PC-9 (cell line): ENCODE measurements at places on chromosomes 12 and 14. TPM values are rescaled to one million over a fixed set of nuclear protein-coding genes. Genes with fewer than 3 reads are reported as not detected.

SPIC gene
- not detected in 2 replicates for total RNA-seq

HCAR1 gene
- 4.2 and 5.2 TPM in 2 replicates for total RNA-seq

POC1B gene
- 11.5 and 13.6 TPM in 2 replicates for total RNA-seq

TNFRSF1A gene
- total RNA-seq = 144 and 165 TPM in 2 replicates

ZFHX2 gene
- 3.7 and 5.3 TPM in 2 replicates for total RNA-seq

KRT73 gene
- total RNA-seq = not detected in 2 replicates

MED6 gene
- 46.5 and 58.2 TPM in 2 replicates for total RNA-seq

SMCO2 gene
- 1.9 and 3.7 TPM in 2 replicates for total RNA-seq

RNASE7 gene
- total RNA-seq = not detected in 2 replicates

DNA sequence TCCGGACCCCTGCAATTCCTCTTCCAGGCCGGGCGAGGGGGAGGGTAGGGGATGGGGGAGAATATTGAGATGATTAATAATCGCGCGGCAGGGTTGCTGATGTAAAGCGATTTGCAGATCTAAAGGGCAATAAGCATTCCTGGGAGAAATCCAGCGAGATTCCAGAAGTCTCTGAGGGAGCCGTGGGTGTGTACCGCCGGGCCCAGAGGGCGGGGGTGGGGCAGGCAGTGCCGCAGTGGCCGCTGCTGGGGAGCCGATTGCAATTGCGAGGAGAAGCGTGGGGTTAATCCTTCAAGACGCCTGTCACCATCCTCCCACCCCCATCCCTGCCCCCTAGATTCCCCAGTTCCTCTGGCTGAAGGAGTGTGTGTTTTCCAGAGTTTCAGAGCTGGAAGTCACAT is 16.4 kb downstream of the FOS start:
- no peaks in the 10 kb centered on the region for H3K36me3 ChIP-seq
- no peaks in the 10 kb centered on the region for H3K27me3 ChIP-seq
- peak; percentile 55 for DNase-seq
- H3K27ac ChIP-seq = peak overlapping the region; percentile 67
- H3K4me1 ChIP-seq = peaks cover 48% of the 10 kb centered on the region

- H3K27me3 ChIP-seq = no peaks in the 10 kb centered on the region
- no peaks in the 10 kb centered on the region for H3K36me3 ChIP-seq
- H3K4me3 ChIP-seq = no peak overlapping the region
- H3K27ac ChIP-seq = no peak overlapping the region
- DNase-seq = peak; percentile 60
These were observed 35.1 kb downstream of the NINJ2 start for GRCh38 chr12:627863-628741.

- H3K4me3 ChIP-seq = no peak overlapping the region
- no peaks in the 10 kb centered on the region for H3K4me1 ChIP-seq
- DNase-seq = no peak
- no peak overlapping the region for H3K27ac ChIP-seq
- H3K27me3 ChIP-seq = no peaks in the 10 kb centered on the region
These were observed 6.2 kb upstream of the DYRK4 start for GRCh38 chr12:4555804-4556203.

GRCh38 chr14:73471582-73472184 is 13.3 kb upstream of the NUMB start:
- no peak for DNase-seq
- no peak overlapping the region for H3K27ac ChIP-seq
- no peaks in the 10 kb centered on the region for H3K27me3 ChIP-seq

DNA sequence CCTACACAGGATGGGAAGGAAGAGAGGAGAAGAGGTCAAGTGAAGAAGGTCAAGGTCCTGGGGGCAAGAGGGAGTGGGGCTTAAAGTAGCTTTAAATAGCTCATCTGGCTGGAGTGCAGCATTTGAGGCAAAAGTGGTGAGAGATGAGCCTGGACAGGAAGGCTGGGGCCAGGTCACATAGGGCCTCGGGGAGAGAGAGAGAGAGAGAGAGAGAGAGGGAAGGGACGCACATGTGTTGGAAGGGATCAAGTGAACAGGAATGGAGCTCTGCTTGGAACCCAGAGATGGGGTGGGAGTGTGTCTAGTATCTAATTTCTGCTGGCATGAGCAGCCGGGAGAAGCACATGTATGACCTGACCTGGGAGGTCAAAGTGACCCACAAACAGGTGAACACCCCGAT is 407.5 kb downstream of the MED13L start:
- H3K27ac ChIP-seq = no peak overlapping the region
- DNase-seq = no peak
- H3K4me1 ChIP-seq = peaks cover 35% of the 10 kb centered on the region
- H3K36me3 ChIP-seq = no peaks in the 10 kb centered on the region
- H3K27me3 ChIP-seq = peaks cover 7% of the 10 kb centered on the region; the same call in 1 of the 2 replicates

GRCh38 chr14:92951912-92952471 is 29.0 kb downstream of the CHGA start:
- H3K4me1 ChIP-seq = peaks cover 5% of the 10 kb centered on the region; the same call in 1 of the 2 replicates
- no peak overlapping the region for H3K4me3 ChIP-seq
- no peaks in the 10 kb centered on the region for H3K27me3 ChIP-seq
- no peak overlapping the region for H3K27ac ChIP-seq
- H3K36me3 ChIP-seq = no peaks in the 10 kb centered on the region

DNA sequence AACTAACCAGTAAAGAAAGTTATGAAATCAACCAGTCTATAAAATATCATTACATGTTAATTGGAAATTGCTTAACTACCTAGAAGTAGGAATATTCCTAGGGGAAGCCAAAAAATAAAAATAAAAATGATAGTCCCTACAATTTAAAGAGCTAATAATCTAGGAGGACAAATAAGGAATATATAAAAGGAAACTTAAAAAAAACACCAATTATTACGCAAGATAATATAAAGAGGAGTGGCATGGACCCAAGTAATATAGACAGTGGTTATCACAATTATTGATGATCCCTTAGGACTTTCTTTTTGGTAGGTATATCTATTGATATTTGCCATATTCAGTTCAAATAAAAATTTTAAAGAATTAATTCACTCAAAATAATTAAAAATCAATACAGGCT is 498.7 kb downstream of the SOX5 start:
- no peaks in the 10 kb centered on the region for H3K36me3 ChIP-seq
- no peak overlapping the region for H3K27ac ChIP-seq
- no peaks in the 10 kb centered on the region for H3K4me1 ChIP-seq
- no peak for DNase-seq
- no peak overlapping the region for H3K4me3 ChIP-seq
- H3K27me3 ChIP-seq = no peaks in the 10 kb centered on the region

GRCh38 chr12:24742378-24742777 is 206.5 kb downstream of the BCAT1 start:
- no peaks in the 10 kb centered on the region for H3K36me3 ChIP-seq
- H3K27me3 ChIP-seq = peaks cover 15% of the 10 kb centered on the region
- no peak overlapping the region for H3K27ac ChIP-seq
- no peaks in the 10 kb centered on the region for H3K4me1 ChIP-seq
- H3K4me3 ChIP-seq = no peak overlapping the region
- DNase-seq = no peak

DNA sequence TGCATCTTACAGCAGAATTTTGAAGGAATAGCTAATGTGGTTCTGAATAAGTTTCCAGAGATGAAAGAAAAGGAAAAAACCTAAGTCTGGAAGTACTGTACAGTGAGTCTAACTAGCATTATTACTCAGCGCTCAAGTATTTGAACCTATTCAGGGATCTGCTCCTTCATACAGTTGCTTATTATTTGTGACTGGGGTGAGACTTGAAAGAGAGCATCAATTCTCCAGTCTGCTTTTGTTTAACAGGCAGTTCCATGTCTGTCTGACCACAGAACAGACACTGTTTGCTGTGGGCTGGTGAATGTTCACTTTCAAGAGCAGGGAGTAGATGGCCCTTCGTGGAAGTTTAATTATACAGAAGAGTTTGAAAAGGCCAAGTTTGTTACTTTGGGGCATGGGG is 9.3 kb downstream of the ETV6 start:
- no peaks in the 10 kb centered on the region for H3K27me3 ChIP-seq
- no peak overlapping the region for H3K4me3 ChIP-seq
- peaks cover 19% of the 10 kb centered on the region for H3K4me1 ChIP-seq
- no peak for DNase-seq

DNA sequence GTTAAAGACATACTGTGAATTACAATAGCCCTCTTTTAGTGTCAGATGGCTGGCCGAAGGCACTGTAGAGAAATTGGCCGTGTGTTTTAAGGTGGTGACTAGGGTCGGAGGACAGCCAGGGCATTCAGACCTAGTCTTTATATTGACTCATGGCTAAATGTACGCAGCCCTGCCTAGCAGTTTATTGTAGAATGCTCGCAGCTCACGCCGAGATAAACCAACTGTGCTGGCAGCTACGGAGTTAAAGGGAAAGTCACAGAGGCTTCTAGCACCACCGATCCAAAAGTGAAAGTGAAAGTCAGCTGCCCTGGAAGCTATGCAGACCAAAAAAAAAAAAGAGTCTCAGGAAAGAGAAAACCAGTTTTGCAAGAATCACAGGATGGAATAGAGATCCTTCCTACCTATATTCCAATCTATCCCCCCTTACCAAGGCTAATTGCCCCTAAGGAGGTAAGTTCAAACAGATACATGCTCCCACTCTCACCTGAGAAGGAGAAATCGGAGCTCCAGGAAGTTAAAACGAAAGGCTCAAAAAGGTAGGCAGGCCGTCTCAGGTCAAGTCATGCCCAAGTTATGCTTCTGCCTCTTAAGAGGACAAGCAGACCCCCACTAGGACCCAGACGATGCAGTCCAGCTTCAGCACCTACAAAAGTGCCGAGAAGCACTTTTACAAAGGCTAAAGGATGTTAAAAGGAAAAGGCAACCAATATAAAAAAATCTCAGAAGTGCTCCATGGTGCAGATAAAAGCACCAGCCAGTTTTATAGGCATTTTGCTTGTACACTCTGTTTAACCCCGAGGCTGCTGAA is 24.8 kb downstream of the KLRK1 start:
- peaks cover 30% of the 10 kb centered on the region for H3K4me1 ChIP-seq
- peak overlapping the region; percentile 63 for H3K27ac ChIP-seq
- H3K36me3 ChIP-seq = no peaks in the 10 kb centered on the region

GRCh38 chr12:92042791-92043531 is 102.7 kb downstream of the BTG1 start:
- no peaks in the 10 kb centered on the region for H3K4me1 ChIP-seq
- no peaks in the 10 kb centered on the region for H3K36me3 ChIP-seq
- no peak overlapping the region for H3K27ac ChIP-seq
- no peaks in the 10 kb centered on the region for H3K27me3 ChIP-seq
- H3K4me3 ChIP-seq = no peak overlapping the region
- no peak for DNase-seq

- peak overlapping the region; percentile 82 for H3K4me3 ChIP-seq
- no peaks in the 10 kb centered on the region for H3K27me3 ChIP-seq
- H3K27ac ChIP-seq = no peak overlapping the region
These were observed 502 bp downstream of the MPHOSPH9 start for GRCh38 chr12:123232472-123232806.

GRCh38 chr12:49161092-49161795 is 27.6 kb downstream of the TUBA1A start:
- no peaks in the 10 kb centered on the region for H3K36me3 ChIP-seq
- no peak overlapping the region for H3K27ac ChIP-seq
- no peaks in the 10 kb centered on the region for H3K4me1 ChIP-seq
- no peaks in the 10 kb centered on the region for H3K27me3 ChIP-seq
- no peak for DNase-seq

DNA sequence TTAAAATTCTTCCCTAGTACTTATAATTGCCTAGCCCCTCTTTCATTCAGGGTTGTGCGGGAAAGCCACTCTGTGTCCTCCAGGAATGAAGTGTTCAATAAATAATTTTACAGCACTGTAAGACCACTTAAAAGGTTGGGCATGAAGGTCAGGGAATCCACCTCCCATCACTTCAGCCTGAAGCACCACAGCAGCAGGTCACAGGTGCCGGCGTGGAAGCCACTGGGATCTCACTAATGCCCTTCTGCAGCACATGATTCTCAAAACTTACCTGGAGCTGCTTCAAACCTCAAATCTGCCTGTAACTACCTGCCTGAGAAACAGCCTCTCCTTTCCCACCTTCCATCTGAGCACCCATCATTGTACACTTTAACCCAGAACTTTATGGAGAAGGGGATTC is 159.5 kb downstream of the ANO4 start:
- H3K27me3 ChIP-seq = peaks cover 29% of the 10 kb centered on the region; the same call in 1 of the 2 replicates
- H3K36me3 ChIP-seq = no peaks in the 10 kb centered on the region
- DNase-seq = no peak

GRCh38 chr12:123243671-123244262 is 10.5 kb downstream of the MTRFR start:
- no peak overlapping the region for H3K27ac ChIP-seq
- DNase-seq = no peak
- H3K4me1 ChIP-seq = no peaks in the 10 kb centered on the region
- H3K4me3 ChIP-seq = no peak overlapping the region
- H3K27me3 ChIP-seq = no peaks in the 10 kb centered on the region
- no peaks in the 10 kb centered on the region for H3K36me3 ChIP-seq

DNA sequence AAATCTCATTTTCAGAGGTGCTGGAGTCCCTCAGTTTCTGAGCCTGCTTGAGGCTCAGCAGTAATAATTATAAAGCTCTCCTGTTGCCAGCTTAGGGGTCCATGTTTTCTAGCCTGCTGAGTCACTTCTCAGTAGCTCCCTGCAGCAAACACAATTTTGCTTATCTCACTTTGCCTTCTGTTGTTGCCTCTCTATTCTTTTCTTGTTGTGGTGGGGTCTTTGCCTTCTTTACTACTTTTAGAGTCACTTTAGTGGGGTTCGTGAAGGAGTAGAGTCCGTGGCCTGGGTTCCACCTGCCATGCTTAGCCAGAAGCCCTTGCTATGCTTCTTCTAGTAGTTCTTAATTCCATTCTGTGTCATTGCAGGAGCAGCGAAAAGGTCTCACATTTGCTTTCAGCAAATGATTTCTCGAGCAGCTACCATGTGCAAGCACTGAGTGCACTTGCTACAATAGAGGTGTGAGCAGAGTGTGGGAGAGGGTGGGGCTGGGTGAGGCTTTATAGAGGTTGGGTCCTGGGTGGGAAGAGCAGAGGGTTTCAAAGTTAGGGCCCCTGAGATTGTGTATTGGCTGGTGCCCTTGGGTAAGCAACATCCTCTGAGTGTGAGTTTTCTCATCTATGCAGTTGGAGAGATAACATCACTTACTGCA is 114.3 kb downstream of the ADCK1 start:
- H3K27ac ChIP-seq = no peak overlapping the region
- H3K36me3 ChIP-seq = no peaks in the 10 kb centered on the region
- H3K4me3 ChIP-seq = no peak overlapping the region
- DNase-seq = no peak
- no peaks in the 10 kb centered on the region for H3K4me1 ChIP-seq

GRCh38 chr12:88207921-88208620 is 66.0 kb downstream of the TMTC3 start:
- no peaks in the 10 kb centered on the region for H3K4me1 ChIP-seq
- no peaks in the 10 kb centered on the region for H3K36me3 ChIP-seq
- DNase-seq = no peak
- no peaks in the 10 kb centered on the region for H3K27me3 ChIP-seq
- H3K4me3 ChIP-seq = no peak overlapping the region

- H3K4me1 ChIP-seq = peaks cover 18% of the 10 kb centered on the region
- no peak overlapping the region for H3K27ac ChIP-seq
- H3K4me3 ChIP-seq = no peak overlapping the region
- no peak for DNase-seq
- H3K36me3 ChIP-seq = peaks cover 7% of the 10 kb centered on the region; the same call in 1 of the 2 replicates
These were observed 74.5 kb upstream of the DNM1L start for GRCh38 chr12:32604565-32604964.

GRCh38 chr12:93090731-93091172 is 161.7 kb upstream of the EEA1 start:
- no peaks in the 10 kb centered on the region for H3K36me3 ChIP-seq
- H3K4me3 ChIP-seq = no peak overlapping the region
- no peak for DNase-seq
- peaks cover 48% of the 10 kb centered on the region for H3K4me1 ChIP-seq
